ENCODE measurements at places on chromosomes 1 and 21. TPM values are rescaled to one million over a fixed set of nuclear protein-coding genes. Genes with fewer than 3 reads are reported as not detected.

- H3K36me3 ChIP-seq = no peaks in the 10 kb centered on the region
- no peak overlapping the region for H3K4me3 ChIP-seq
- peak overlapping the region; percentile 89 for H3K27ac ChIP-seq
- no peaks in the 10 kb centered on the region for H3K27me3 ChIP-seq
- peaks cover 31% of the 10 kb centered on the region for H3K4me1 ChIP-seq
- peak; percentile 64 for DNase-seq
These were observed 179.1 kb downstream of the PSMG1 start for GRCh38 chr21:39003982-39004633.

- DNase-seq = no peak
- no peak overlapping the region for H3K4me3 ChIP-seq
- no peaks in the 10 kb centered on the region for H3K36me3 ChIP-seq
- no peaks in the 10 kb centered on the region for H3K27me3 ChIP-seq
- H3K27ac ChIP-seq = peak overlapping the region; percentile 77
- peaks cover 8% of the 10 kb centered on the region for H3K4me1 ChIP-seq
These were observed 11.2 kb upstream of the CAPN2 start for GRCh38 chr1:223700942-223701637.

- H3K4me3 ChIP-seq = no peak overlapping the region
- H3K27ac ChIP-seq = no peak overlapping the region
- H3K36me3 ChIP-seq = no peaks in the 10 kb centered on the region
- DNase-seq = peak; percentile 88
- H3K4me1 ChIP-seq = no peaks in the 10 kb centered on the region
- H3K27me3 ChIP-seq = no peaks in the 10 kb centered on the region
These were observed 5.1 kb upstream of the ARNT start for GRCh38 chr1:150881331-150882070.

- no peak for DNase-seq
- no peaks in the 10 kb centered on the region for H3K4me1 ChIP-seq
- no peaks in the 10 kb centered on the region for H3K36me3 ChIP-seq
- no peak overlapping the region for H3K27ac ChIP-seq
These were observed 15.3 kb upstream of the AGPAT3 start for GRCh38 chr21:43849532-43850299.

- H3K27me3 ChIP-seq = peaks cover 3% of the 10 kb centered on the region
- no peak for DNase-seq
- no peak overlapping the region for H3K27ac ChIP-seq
- no peaks in the 10 kb centered on the region for H3K36me3 ChIP-seq
These were observed 77.8 kb upstream of the ZNF281 start for GRCh38 chr1:200487650-200488049.

GRCh38 chr1:112515311-112516009 is 6.7 kb downstream of the WNT2B start:
- peaks cover 18% of the 10 kb centered on the region for H3K27me3 ChIP-seq
- no peak overlapping the region for H3K4me3 ChIP-seq
- H3K4me1 ChIP-seq = no peaks in the 10 kb centered on the region
- peak; percentile 23 for DNase-seq
- H3K36me3 ChIP-seq = no peaks in the 10 kb centered on the region

- H3K27me3 ChIP-seq = no peaks in the 10 kb centered on the region
- H3K36me3 ChIP-seq = no peaks in the 10 kb centered on the region
- peak; percentile 81 for DNase-seq
- no peak overlapping the region for H3K4me3 ChIP-seq
- no peak overlapping the region for H3K27ac ChIP-seq
These were observed 483.6 kb upstream of the RGS18 start for GRCh38 chr1:191674626-191675179.

- H3K27me3 ChIP-seq = no peaks in the 10 kb centered on the region
- H3K4me1 ChIP-seq = no peaks in the 10 kb centered on the region
- H3K4me3 ChIP-seq = no peak overlapping the region
- no peak overlapping the region for H3K27ac ChIP-seq
- DNase-seq = no peak
- no peaks in the 10 kb centered on the region for H3K36me3 ChIP-seq
These were observed 142.3 kb upstream of the ZC3H12A start for GRCh38 chr1:37332126-37332525.

DNA sequence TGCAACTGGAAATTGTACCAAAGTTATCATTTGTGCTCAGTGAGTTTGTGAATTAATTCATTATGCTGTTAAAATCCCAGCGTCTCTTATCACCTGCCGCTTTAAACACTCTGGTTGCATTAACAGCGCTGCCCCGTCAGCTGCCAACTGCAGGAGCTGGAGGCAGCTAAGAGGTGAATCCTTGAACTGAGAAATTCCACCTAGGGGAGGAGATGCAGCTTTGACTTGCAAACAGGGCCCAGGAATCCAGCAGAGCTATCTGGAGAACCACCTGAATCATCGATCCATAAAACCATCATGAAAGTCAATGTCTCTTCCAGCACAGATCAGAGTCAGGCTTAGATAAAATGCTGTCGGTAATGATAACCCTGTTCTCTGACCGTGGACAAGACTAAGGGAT is 140.7 kb upstream of the PTBP2 start:
- no peak overlapping the region for H3K4me3 ChIP-seq
- DNase-seq = no peak
- H3K27ac ChIP-seq = no peak overlapping the region

DNA sequence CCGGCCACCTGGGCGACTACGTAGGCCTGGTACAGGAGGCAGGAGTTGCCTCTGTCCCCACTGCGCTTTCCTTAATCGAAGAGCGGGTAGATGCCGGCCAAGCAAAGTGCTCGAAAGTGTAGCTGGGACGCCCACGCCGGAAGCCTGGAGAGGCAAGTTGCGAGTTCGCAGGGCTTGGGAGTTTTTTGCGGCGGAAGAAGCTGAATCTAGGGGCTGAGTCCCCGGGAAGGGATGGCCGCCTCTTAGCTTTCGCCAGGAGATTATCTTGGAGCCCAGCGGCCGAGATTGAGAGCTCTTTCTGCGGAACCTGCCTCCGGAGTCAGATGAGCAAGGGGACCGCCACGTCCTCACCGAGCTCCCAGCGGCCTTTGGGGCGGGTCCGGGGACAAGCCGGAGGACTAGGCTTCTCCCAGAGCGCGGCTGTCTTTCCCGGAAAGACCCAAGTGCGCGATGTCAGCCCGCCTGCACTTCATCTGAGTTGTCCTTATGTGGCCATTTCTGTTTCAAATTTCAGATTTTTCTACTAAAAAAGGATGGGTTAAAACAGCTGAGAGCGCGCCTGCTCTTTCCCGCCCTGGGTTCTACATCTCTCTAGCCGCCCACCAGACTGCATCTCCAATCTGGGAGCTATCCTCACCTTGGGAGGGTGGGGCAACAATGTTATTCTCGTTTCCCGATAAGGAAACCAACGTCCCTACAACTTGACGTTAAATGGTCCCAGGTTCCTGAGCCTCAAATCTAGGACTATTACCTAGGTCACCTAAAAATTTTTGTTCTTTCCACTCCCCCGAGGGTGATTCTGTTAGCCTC is 12.4 kb upstream of the TBX15 start:
- H3K36me3 ChIP-seq = no peaks in the 10 kb centered on the region
- H3K4me3 ChIP-seq = no peak overlapping the region
- no peak for DNase-seq
- peaks cover 19% of the 10 kb centered on the region for H3K4me1 ChIP-seq
- no peak overlapping the region for H3K27ac ChIP-seq

DNA sequence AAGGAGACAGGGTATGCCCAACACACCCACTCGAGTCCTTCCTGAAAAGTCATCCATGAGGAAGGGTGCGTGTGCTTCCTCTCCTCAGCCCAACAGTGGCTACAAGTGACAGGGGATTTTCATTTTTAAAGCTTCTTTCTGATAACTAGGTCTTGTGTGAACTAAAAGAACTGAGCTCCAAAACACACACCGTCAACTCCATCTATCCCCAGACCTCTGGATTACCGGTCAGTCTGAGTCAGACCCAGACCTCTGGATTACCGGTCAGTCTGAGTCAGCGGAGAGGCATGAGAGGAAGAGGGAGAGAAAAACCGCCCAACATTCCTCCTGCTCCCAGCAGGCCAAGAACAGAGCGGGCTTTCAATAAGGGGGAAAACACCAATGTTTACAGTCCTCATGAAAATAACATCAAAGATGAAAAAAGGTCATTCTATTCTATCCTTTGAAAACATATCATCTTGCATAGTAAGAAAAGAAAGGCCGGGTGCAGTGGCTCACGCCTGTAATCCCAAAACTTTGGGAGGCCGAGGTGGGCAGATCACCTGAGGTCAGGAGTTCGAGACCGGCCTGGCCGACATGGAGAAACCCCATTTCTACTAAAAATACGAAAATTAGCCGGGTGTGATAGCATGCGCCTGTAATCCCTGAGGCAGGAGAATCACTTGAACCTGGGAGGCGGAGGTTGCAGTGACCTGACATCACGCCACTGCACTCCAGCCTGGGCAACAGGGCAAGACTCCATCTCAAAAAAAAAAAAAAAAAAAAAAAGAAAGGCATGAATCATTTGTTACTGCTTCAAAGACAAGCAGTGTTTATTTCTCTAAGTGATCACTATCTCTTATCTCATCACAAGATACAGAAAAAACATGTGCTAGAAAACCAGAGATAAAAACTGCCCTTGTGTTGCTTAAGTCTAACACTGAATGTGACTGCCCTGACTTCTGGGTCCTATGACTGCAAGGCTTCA is 3.4 kb downstream of the PTTG1IP start:
- peaks cover 35% of the 10 kb centered on the region for H3K4me1 ChIP-seq
- no peaks in the 10 kb centered on the region for H3K27me3 ChIP-seq
- no peaks in the 10 kb centered on the region for H3K36me3 ChIP-seq
- H3K27ac ChIP-seq = peak overlapping the region; percentile 84
- no peak overlapping the region for H3K4me3 ChIP-seq

DNA sequence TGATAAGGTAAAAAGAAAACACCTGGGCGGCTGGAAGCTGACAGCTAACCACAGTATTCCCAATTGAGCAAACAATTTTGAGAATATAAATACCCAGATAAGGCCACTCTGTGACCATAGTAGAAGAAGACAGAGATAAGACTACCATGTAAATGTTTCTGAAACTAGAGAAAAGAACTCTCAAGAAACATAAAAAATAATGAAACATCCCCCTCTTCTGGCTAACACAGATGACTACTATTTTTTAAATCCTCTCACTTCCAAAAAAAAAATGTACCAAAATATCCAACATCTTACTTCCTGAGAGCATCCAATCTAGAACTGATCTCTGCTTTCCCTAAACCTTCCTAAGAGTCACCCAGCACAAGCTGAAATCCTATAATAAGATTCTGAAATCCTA is 125.9 kb downstream of the HFM1 start:
- H3K36me3 ChIP-seq = no peaks in the 10 kb centered on the region
- H3K27me3 ChIP-seq = no peaks in the 10 kb centered on the region
- no peaks in the 10 kb centered on the region for H3K4me1 ChIP-seq

GRCh38 chr21:29300807-29301138 is 2.1 kb downstream of the BACH1 start:
- no peaks in the 10 kb centered on the region for H3K27me3 ChIP-seq
- H3K4me3 ChIP-seq = no peak overlapping the region
- peaks cover 3% of the 10 kb centered on the region for H3K4me1 ChIP-seq

- H3K27me3 ChIP-seq = no peaks in the 10 kb centered on the region
- H3K4me3 ChIP-seq = no peak overlapping the region
- H3K4me1 ChIP-seq = peaks cover 15% of the 10 kb centered on the region
- H3K27ac ChIP-seq = no peak overlapping the region
These were observed 37.2 kb upstream of the EPHA8 start for GRCh38 chr1:22526098-22526497.

- no peaks in the 10 kb centered on the region for H3K36me3 ChIP-seq
- DNase-seq = peak; percentile 73
- peak within 1 kb of the TSS; percentile 96 for H3K27ac ChIP-seq
- H3K4me3 ChIP-seq = peak within 1 kb of the TSS; percentile 95
- H3K27me3 ChIP-seq = no peaks in the 10 kb centered on the region
- peaks cover 12% of the 10 kb centered on the region for H3K4me1 ChIP-seq
These were observed at the start of gene ARL8A for GRCh38 chr1:202144402-202145067. Gene ARL8A (minus strand): TSS chr1:202144737. CDS start chr1:202144572, 165 bp downstream.

DNA sequence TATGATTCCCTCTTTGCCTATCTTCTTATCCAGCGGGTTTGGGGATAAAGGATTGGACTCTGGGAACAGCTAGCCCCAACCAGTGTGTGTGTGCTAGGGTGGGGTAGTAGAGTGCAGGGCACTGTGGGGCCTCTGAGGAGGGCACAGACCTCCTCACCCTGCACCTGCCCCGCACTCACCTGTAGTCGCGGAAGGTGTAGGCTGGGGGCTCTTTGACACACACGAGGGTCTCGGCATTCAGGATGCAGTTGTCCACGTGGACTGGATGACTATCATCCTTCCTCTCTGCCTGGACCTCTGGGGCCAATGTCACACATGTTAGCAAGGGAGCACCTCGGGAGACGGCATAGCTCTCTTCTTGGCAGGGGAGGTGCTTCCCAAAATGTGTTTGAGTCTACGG is 8.0 kb upstream of the CLDN19 start:
- no peak for DNase-seq
- no peak overlapping the region for H3K4me3 ChIP-seq
- no peaks in the 10 kb centered on the region for H3K4me1 ChIP-seq
- H3K36me3 ChIP-seq = peaks cover 46% of the 10 kb centered on the region

DNA sequence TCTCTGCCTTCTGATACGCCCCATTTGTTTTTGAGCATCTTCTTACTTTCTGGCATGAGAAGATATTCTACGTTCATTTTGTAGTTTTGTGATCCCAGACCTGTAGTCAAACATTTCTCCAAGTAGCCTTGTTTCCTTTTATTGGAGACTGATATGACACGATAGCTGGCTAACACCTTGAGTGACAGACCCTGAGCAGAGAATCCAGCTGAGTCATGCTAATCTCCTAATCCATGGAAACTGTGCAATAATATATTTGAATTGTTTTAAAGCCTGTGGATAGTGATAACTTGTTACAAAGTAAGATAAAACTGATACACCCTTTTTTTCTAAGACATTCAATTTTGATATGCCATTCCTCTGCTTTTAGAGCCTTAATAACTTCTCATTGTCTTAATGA is 1.2 kb upstream of the IFI44L start:
- no peaks in the 10 kb centered on the region for H3K36me3 ChIP-seq
- no peaks in the 10 kb centered on the region for H3K27me3 ChIP-seq
- H3K4me3 ChIP-seq = no peak overlapping the region

- H3K4me1 ChIP-seq = no peaks in the 10 kb centered on the region
- no peak overlapping the region for H3K27ac ChIP-seq
- no peak overlapping the region for H3K4me3 ChIP-seq
- H3K36me3 ChIP-seq = no peaks in the 10 kb centered on the region
- DNase-seq = peak; percentile 50
These were observed 22.4 kb downstream of the HUNK start for GRCh38 chr21:31895077-31895835.

MXRA8 gene
- 68.9 TPM for total RNA-seq

LINGO4 gene
- not detected for total RNA-seq

GPR52 gene
- total RNA-seq = 7.3 TPM

MX2 gene
- 12.8 TPM for total RNA-seq

SELENBP1 gene
- total RNA-seq = 282 TPM

KRTAP13-2 gene
- not detected for total RNA-seq

TAF13 gene
- 22.2 TPM for total RNA-seq

TCEANC2 gene
- total RNA-seq = 5.3 TPM

Measured in lung (tissue), 17 donors.